ENCODE measurements at places on chromosomes 3 and 15.

DNA sequence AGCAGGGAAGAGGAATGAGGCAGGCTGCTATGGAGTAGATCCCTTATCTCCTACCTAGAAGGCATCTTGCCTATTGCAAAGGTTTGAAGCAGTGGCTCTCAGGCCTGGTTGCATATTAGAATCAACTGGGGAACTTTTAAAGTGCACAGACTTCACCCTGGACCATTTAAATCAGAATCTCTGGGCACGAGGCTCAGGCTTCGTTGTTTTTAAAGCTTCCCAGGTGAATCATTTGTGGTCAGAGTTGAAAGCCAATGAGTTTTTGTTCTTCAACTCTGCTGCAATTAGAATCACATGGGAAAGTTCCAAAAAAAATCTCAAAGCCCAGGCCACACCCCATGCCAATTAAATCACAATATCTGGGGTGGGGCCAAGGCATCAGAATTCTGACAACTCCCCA, 773.1 kb downstream of the AGBL1 start:
- DNase-seq, result no peak

- no peak for DNase-seq
Observed at GRCh38 chr3:23675010-23675409, 130.7 kb upstream of the UBE2E1 start.

DNA sequence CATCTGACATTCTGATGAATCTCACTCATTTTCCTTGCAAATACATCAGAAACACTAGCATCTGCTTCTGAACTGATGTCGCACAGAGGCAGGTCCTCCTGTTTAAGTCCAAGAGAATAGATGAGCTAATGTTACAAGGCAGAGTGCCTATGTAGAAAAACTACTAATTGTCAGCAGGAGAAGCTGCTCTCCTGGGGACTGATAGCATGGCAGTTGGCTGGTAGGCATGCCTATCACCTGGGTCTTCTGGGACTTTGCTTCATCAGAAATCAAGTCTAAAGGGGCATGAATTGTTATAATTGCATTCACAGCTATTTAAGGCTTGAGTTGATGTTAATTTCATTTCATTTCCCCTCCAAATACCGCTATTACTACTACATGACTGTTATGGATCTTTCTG, 457.2 kb downstream of the RAP2B start:
- peak; percentile 93 for DNase-seq

GRCh38 chr3:150116196-150116595, 145.5 kb upstream of the PFN2 start:
- no peak for DNase-seq

- DNase-seq, result no peak
Observed at GRCh38 chr3:127193341-127193740, 410 bp downstream of the PRR23E start.

DNA sequence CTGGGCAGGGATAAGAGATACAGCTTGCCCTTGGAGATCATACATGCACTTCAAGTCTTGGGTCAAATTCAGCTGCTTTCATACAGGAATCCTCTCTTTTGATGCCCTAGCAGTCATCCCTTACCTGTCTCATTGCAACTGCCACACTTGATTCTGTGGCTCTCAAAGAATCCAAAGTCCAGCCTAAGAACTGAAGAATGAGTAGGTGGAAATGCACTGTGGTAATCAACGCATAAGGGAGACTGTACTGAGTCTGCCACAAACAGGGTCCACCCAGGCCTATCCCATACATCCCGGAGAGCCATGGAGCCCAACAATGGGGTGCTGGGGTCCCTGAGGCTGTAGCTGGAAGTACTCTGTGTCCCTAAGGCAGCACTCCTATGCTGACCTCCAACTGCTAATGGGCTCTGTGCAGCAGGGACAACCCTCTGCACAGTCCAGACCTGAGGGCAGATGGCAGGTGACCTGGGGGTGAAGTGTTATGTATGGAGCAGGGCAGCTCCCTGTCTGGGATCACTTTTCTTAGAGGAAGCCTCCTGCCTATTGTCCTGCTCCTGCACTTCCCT, 1.7 kb upstream of the VPS18 start:
- no peak for DNase-seq

Measured in NCI-H69 (cell line).